BE2C (cell line): ENCODE measurements at places on chromosomes 4 and X.

- DNase-seq, result no peak
Observed at GRCh38 chrX:39550795-39551361, 546.9 kb downstream of the BCOR start.

DNA sequence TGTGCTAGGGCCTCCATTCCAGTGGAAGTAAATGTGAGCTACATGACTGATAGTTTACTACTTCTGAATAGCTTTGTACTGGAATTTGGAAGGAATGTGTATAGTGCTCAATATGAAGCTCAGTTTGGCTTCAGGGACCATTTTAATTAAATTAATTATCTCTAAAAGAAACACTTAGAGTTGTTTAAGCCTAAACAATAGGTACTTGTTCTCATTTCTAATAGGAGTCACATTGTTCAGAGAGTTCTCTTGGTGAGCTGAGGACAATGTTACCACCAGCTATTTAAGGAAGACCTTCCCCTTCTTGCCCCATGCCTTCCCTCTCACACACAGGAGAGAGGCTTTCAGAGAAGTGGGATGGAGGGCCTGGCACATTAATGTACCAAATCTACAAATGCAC is 78.3 kb downstream of the CHIC2 start:
- no peak for DNase-seq

DNA sequence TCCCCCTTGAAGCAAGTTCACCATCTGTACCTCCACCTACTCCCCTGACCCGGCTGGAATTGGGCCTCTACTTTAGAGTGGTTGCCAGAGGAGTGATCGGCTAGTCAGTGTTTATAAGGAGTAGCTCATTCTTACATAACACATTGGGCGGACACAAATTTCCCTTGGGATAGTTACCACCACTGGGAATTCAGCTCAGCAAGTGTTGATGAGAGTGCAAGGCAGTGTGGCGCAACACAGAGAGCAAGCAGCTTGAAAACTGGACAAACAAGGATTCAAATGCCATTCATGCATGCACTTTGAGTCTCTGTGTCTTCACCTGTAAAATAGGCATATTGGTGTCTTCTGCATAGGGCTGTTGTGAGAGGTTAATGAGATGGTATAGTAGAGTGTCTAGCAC is 92.7 kb downstream of the STK32B start:
- DNase-seq, result no peak

DNA sequence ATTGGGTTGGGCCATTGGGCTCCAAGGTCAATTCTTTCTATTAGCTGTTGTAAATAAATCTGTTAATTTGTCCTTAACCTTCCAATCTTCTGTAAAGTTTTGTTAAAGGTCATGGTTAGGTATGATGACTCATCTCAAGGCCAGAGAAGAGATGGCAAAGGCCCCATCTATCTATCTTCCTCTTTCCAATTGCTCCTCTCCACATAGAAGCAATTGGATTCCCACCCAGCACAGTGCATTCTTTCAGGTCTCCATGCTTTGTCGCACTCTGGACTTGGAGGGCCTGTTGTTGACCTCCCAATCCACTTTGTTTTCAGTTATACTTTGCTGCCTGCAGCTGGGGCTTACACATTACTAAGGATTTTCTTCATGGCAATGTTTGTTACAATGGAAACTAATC is 118.5 kb downstream of the MFAP3L start:
- DNase-seq, result no peak

DNA sequence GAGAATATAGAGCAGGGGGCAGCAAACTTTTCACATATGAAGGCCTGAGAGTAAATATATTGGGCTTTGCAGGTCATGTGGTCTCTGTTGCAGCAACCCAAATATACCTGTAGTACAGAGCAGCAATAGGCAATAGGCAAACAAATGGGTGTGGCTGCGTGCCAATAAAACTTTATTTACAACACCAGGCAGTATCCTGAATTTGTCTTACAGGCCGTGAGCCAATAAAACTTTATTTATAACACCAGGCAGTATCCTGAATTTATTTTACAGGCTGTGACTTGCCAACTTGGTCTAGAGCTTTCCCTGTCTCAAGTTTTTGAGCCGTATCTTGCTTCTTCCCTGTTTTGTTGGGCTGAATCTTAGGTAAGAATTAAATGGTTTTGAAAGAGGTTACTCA is 118.2 kb downstream of the PHEX start:
- DNase-seq, result no peak
